ENCODE measurements at places on chromosomes 6 and 20.

DNA sequence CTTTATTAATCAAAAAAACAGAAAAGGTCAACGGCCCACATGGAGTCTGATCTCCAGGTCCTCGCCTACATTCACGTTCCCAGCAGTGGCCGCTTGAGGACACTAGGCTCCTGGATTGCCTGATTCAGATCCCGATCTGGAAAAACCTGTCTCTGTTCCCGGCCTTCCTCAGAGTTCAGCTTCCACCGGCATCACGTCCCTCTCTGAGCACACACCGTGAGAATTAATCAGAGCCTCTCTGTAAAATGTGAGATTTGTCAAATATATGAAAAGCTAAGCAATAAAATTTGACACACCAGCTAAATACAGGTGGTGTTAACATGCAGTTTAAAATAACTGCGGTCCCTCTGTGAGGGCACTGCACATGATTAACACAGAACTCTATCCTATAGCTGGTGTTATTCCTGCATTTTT, 122.8 kb upstream of the COL21A1 start:
- DNase-seq: no peak

- DNase-seq: no peak
These were observed 433.7 kb upstream of the HSF2 start for GRCh38 chr6:121965739-121966138.

GRCh38 chr6:88135578-88136114, 30.5 kb downstream of the CNR1 start:
- DNase-seq: no peak

GRCh38 chr20:49948178-49948577, 12.0 kb downstream of the RNF114 start:
- DNase-seq: no peak

- no peak for DNase-seq
These were observed 1.8 kb upstream of the CST5 start for GRCh38 chr20:23881371-23881770.

All from smooth muscle cell of the brain vasculature (primary cell).